Activated T-helper 1 cell treated with anti-CD3 and anti-CD28 coated beads, Interleukin-2, amount 50 U/mL, for 16 hours (primary cell): ENCODE measurements at places on chromosomes 2 and 18.

DNA sequence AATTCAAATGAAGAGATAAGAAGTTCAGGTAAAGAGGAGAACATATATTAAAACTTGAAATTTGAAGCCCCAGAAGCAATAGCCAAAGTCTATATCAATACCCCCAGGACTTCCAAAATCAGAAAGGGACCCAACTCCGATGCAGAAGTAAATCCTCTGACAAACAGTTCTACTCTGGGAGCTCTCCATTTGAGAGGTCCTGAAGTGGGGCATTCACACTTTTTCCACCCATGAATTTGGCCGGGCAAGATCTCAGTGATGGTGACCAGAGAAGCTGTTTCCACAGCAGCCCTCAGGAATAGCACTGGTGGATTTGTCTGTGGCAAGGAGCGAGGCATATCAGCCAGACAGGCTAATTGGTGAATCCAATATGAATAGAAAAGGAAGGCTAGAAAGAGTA lies 313.6 kb upstream of the MC4R start:
- DNase-seq: no peak

- DNase-seq: no peak
Measured at GRCh38 chr2:158529379-158530259, 72.9 kb downstream of the PKP4 start.

GRCh38 chr2:191818725-191819350 lies 28.1 kb downstream of the CAVIN2 start:
- DNase-seq: no peak

- DNase-seq: no peak
Measured at GRCh38 chr2:182509216-182509615, 82.4 kb upstream of the PDE1A start.

- no peak for DNase-seq
Measured at GRCh38 chr2:84880645-84881521, at the start of gene TRABD2A. Gene TRABD2A (minus strand): TSS chr2:84881084. CDS start chr2:84881039, 45 bp downstream.
